ENCODE measurements at places on chromosomes 13 and 19.

- peak; percentile 16 for DNase-seq
Observed at GRCh38 chr13:46010148-46010547, 42.4 kb downstream of the ZC3H13 start.

- no peak for DNase-seq
Observed at GRCh38 chr13:113074876-113075275, 30.7 kb upstream of the F7 start.

- no peak for DNase-seq
Observed at GRCh38 chr19:51345076-51345620, 3.2 kb upstream of the VSIG10L start.

DNA sequence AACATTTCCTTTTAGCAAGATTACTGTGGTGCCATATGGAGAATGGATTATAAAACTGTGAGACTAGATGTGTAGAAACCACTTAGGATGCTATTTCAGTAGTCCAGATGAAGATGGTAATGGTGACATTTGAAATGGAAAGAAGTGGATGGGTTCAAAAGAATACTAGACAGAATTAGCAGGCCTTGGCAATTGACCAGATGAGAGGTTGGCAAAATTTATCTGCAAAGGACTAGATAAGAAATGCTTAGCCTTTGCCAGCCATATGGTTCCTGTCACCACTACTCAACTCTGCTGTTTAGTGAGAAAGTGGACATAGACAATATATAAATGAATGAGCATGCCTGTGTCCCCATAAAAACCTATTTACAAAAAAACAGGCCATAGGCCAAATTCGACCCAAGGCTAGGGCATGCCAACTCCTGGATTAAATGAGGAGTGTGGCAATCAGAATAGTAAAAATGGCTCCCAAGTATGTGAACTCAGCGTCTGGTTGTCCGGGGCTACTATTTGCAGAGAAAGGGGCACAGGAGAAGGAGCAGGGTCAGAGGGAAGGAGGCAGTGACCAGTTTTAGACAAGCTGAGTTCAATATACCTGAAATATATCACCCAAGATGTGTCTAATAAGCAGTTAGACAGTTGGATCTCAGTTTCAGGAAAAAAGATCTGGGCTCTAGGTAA is 98.4 kb downstream of the ENOX1 start:
- no peak for DNase-seq

DNA sequence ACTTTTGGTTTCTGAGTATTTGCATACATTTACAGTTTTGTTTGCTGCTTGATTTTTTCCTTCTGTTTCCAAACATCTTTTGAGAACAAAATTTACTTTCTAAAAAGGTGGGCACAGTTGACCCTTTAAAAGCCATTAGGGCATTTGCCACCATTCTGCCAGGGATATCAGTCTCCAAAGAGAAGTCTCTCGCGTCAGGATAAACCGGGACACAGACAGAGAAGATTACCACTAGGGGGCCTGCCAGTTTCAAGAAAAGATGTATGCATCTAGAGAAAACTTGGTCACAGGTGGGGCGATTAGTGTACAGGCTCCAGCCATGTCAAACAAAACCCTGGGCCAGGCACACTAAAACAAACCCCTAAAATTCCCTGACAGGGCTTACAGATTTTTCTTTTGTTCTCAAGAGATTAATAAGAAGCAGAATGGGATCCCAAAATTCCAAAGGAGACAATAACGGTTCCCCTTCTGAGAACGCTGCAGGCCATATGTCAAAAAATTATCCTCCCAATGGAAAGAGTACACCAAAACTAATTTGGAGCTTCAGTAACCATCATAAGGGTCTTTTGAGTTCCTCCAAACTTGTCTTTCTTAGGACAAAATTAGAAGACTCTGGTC is 10.7 kb upstream of the PABPC3 start:
- peak; percentile 27 for DNase-seq

- DNase-seq: no peak
Observed at GRCh38 chr13:20294497-20294896, 62.4 kb upstream of the GJB6 start.

- no peak for DNase-seq
Observed at GRCh38 chr19:14181906-14182305, 24.1 kb downstream of the ADGRL1 start.

DNA sequence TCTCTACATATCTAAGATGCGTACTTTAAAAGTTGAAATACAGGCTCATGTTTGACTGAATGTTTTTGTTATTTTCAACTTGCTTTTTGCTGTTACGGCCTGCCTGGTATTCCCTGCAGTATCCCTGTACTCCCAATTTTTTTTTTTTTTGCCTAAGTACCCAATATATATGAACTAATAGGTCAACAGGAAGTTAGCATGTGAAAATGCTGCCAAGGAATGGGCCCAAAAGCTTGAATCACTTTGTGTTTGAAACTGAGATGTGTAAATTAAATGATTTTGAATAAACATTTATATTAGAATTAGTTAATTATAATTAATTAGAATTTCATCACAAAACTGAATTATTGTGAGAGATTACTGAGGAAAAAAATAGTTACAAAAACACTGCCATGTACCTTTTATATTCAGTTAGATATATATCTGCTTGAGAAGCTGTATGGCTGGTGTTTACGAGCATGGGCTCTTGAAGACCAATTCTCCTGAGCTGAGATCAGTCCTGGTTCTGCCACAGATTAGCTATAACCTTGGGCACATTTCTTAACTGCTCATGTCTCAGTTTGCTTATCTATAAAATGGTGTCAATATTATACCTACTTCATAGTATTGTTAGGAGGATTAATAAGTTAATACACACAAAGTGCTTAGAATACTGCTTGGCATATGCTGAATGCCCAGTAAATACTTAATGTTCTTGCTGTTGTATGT is 16.0 kb downstream of the TDRD3 start:
- DNase-seq: no peak

DNA sequence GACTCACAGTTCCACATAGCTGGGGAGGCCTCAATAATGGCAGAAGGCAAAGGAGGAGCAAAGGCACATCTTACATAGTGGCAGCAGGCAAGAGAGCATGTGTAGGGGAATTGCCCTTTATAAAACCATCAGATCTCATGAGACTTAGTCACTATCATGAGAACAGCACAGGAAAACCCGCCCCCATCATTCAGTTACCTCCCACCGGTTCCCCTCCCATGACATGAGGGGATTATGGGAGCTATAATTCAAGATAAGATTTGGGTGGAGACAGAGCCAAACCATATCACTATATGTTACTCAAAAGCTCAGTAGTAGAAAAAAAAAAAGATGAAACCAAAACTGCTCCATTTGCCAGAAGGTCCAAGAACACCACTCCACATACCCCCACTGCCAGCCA is 58.5 kb downstream of the DNAJC15 start:
- no peak for DNase-seq

GRCh38 chr13:76991432-76991795 is 467 bp upstream of the CLN5 start:
- DNase-seq: peak; percentile 7

- no peak for DNase-seq
Observed at GRCh38 chr13:79998381-79998880, 342.5 kb downstream of the SPRY2 start.

- peak; percentile 64 for DNase-seq
Observed at GRCh38 chr13:49436890-49437289, 7.0 kb downstream of the CAB39L start.

DNA sequence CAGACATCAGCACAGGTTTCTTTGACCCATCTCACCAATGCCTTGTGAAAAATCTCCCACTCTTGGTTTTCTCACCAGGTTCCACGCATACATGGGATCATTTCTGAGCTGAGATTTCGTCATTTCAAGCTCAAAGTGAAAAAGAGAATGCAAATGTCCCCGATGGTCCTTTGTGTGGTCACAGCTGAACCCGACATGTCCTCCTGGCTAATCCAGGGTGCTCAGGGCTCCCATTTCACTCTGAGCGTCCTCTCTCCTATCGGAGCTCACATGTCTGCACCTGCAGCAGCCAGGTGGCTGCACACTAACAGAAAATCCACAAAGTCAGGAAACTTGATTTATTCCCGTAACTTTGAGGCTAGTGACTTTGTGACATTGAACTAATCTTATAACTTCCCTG is 9.3 kb upstream of the CEACAM3 start:
- no peak for DNase-seq

- peak; percentile 89 for DNase-seq
Observed at GRCh38 chr13:101529422-101529821, 76.9 kb downstream of the ITGBL1 start.

GRCh38 chr13:84894749-84895148 is 904.5 kb downstream of the SLITRK6 start:
- no peak for DNase-seq

DNA sequence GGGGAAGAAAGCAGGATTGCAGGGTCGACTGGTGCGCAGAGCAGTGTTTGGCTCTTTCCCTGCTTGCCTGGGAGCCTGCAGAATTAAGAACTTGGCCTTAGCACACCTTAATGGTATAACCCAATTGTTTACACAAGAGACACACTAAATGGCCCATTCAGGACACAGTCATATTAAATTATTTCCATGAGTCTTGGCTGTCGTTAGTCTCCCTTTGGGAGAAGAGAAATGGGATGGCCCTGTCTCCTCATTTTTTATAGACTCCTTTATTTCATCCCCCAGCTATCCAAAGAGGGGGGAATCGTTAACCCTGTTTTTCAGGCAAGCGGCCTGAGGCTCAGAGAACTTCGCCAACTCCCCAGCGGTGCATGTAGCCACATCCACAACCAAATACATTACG is 282.5 kb downstream of the SUCLA2 start:
- no peak for DNase-seq

- DNase-seq: no peak
Observed at GRCh38 chr13:22726726-22727125, 454.1 kb upstream of the SGCG start.

GRCh38 chr13:106113796-106114195 is 421.7 kb downstream of the EFNB2 start:
- DNase-seq: no peak

- no peak for DNase-seq
Observed at GRCh38 chr19:8233370-8233769, 24.2 kb downstream of the CERS4 start.

DNA sequence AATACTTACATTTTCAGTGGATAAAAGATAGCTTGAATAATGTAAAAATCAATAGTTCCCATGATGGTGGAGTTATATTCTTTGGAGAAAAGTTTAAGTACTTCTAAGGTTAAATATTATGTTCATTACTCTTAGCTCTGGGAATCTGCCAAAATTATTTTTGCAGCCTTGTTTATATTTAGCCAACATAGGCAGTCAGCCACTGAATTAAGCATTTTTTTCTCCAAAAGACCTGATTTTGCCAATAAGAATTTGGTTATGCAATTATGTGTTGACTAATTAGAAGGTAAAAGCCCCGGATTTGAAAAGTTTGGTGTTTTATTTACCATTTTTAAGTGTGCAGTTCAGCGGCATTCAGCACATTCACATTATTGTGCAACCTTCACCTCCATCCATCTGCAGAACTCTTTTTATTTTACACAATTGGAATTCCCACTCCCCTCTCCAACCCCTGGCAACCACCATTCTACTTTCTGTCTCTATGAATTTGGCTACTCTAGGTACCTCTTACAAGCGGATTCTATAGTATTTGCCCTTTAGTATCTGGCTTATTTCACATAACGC is 90.1 kb upstream of the C1QTNF9B start:
- peak; percentile 54 for DNase-seq

- DNase-seq: peak; percentile 13
Observed at GRCh38 chr13:27622102-27622820, 569 bp downstream of the POLR1D start.

DNA sequence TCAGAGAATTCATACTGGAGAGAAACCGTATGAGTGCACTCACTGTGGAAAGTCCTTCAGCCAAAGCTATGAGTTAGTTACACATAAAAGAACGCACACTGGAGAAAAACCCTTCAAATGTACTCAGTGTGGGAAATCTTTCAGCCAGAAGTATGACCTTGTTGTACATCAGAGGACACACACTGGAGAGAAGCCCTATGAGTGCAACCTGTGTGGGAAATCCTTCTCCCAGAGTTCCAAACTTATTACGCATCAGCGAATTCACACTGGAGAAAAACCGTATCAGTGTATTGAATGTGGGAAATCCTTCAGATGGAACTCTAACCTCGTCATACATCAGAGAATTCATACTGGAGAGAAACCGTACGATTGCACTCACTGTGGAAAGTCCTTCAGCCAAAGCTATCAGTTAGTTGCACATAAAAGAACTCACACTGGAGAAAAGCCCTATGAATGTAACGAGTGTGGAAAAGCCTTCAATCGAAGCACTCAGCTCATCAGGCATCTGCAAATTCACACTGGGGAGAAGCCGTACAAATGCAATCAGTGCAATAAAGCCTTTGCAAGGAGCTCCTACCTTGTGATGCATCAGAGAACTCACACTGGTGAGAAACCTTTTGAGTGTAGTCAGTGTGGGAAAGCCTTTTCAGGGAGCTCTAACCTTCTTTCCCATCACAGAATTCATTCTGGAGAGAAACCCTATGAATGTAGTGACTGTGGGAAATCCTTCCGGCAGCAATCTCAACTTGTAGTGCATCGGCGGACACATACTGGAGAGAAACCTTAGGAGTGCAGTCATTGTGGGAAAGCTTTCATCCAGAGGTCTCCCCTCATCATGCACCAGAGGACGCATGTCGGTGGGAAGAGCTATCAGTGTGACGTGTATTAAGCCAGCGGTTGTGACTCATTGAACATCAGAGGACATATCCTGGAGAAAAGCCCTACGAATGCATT is 16.5 kb upstream of the ZNF8 start:
- no peak for DNase-seq

GRCh38 chr19:2227415-2228156 is 8.5 kb downstream of the PLEKHJ1 start:
- no peak for DNase-seq

DNA sequence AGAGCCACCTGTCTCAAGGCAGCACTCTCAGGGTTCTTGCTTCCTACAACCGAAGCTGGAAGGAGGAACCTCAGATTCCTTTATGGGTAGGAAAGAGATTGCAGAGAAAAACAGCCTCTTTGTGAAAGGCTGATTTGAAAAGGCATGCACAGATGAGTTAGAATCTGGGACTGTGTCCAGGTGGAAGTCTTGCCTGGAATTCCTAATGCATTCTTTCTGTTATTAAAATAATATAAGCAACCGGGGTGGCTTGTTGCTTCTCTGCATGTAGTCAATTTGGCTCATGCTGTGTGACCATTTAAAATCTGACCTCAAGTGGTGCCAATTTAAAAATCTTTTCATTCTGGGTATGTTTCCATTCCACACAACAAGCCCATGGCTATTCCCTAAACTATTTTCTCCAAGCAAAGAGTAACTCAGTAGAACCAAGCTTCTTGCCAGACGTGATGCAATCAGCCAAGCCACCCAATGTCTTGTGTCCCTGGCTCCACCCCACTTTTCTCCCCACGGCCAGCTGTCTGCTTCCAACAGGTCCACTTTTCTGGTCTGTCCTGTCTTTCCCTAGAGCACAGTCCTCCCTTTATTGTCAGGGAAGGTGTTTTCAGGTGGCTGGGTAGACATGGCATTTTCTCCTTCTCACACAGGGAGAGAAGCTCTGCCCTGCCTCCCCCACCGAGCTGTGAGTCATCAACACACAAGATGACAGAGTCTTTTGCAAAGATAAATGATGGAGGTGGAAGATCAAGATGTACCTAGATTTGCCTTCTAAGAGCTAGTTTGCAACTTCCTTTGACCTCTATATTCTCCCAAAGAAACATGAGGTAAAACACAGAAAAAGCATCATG is 394.3 kb downstream of the FOXO1 start:
- peak; percentile 83 for DNase-seq

- DNase-seq: no peak
Observed at GRCh38 chr13:29589967-29590366, 5.5 kb downstream of the SLC7A1 start.

- no peak for DNase-seq
Observed at GRCh38 chr19:4897146-4897545, 5.5 kb downstream of the ARRDC5 start.

- DNase-seq: no peak
Observed at GRCh38 chr13:44296856-44297255, 76.8 kb upstream of the SERP2 start.

All from fibroblast of skin of scalp (primary cell).